ENCODE measurements at places on chromosomes 5 and 9.

GRCh38 chr5:66680221-66680620, 84.0 kb downstream of the MAST4 start:
- DNase-seq: no peak

- peak; percentile 31 for DNase-seq
Measured at GRCh38 chr9:99140685-99141314, 35.9 kb downstream of the TGFBR1 start.

GRCh38 chr9:123062351-123063176, 29.1 kb downstream of the GPR21 start:
- DNase-seq: no peak

GRCh38 chr5:32765266-32765665, 54.1 kb downstream of the NPR3 start:
- no peak for DNase-seq

- no peak for DNase-seq
Measured at GRCh38 chr9:98288881-98289280, 33.4 kb upstream of the TBC1D2 start.

DNA sequence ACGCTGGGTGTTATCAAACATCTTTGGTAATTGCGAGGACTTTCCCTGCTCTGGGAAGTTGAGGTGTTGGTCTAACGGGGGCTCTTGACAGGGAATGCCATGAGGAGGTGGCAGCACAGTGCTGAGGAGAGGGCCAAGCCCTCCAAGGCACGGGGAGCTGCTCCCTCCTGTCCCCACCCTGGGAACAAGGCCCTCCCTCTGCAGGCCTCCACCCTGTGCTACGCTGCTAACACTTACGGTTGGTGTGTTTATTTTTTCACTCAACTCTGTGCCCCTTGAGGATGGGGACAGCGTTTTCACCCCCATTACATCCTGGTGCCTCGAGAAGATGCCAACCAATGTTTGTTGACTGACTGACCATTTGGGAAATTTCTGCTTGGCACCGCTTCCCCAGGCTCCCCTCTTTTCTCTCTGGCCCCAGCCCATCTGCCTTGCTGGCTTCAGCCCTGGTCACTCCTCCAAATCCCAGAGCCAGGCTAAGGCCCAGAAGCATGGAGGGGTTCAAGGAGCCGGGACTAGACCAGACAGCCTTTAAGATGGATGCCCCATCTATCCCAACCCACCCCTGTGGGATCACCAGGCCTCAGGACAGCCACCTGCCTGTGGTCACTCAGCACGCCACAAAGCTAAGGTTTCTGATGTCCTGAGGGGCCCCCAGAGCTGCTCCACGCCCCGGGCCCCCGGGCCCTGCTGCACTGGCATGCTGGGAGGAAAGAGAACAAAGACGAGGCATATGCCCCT, 125.7 kb downstream of the BARX1 start:
- no peak for DNase-seq

- no peak for DNase-seq
Measured at GRCh38 chr5:101424530-101425175, 521.6 kb upstream of the ST8SIA4 start.

DNA sequence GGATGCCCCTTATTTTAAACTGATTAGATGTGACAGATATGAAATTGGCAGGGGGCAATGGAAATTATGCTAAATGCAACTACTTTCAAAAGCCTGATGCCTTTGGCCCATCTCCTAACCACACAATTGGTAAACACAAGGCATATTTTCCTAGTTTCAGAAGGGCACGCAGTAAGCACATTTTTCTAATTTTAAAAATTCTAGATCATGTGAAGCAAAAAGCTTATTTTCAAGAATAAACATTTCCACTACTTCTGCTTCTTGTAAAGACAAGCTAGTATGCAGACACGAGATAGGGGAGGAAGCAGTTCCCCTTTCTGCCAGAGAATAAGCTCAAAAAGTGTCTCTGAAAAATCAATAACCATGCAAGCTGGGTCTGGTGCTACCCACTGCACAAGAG, 67.7 kb downstream of the ABCA1 start:
- no peak for DNase-seq

DNA sequence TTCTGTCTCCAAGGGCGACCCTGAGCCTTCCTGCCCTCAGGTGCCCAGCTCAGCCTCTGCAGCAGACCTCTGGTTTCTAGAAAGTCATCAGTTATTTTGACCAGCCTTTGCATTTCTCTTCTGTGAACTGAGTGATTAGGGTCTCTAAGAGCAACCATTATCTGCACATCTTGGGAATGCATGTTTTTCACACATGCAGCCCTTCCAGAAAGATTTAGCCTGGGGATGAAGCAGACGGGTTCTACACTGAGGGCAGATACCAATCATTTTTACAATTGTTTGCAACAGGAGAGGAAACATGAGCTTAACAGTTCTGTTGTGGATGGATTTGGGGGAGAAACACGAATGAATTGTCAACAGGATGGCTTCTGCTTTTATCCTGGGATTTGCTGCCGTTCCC, 90.1 kb upstream of the PITX1 start:
- DNase-seq: no peak

DNA sequence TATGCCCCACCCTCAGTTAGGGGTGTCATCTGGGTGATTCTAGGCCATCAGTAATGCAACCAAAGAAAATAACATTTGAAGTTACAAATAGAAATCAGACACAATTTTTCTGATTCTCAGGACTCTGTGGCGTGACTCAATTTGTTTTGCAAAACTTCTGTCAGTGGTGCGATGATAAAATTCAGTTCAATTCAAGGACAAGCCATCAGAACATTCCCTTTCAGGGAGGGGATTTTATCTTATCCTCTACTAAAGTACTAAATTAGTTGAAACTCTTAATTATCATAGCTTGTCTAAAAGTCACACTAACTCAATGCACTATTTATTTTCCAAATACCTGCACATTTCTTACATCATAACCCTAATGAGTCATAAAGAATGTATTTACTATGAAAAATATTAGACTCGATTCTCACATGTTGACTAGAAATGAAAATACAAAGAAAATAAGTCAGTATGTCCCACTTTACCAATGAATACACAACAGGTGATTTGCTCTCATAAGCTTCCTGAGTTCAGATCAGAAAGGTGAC, 28.2 kb downstream of the HTR4 start:
- no peak for DNase-seq

DNA sequence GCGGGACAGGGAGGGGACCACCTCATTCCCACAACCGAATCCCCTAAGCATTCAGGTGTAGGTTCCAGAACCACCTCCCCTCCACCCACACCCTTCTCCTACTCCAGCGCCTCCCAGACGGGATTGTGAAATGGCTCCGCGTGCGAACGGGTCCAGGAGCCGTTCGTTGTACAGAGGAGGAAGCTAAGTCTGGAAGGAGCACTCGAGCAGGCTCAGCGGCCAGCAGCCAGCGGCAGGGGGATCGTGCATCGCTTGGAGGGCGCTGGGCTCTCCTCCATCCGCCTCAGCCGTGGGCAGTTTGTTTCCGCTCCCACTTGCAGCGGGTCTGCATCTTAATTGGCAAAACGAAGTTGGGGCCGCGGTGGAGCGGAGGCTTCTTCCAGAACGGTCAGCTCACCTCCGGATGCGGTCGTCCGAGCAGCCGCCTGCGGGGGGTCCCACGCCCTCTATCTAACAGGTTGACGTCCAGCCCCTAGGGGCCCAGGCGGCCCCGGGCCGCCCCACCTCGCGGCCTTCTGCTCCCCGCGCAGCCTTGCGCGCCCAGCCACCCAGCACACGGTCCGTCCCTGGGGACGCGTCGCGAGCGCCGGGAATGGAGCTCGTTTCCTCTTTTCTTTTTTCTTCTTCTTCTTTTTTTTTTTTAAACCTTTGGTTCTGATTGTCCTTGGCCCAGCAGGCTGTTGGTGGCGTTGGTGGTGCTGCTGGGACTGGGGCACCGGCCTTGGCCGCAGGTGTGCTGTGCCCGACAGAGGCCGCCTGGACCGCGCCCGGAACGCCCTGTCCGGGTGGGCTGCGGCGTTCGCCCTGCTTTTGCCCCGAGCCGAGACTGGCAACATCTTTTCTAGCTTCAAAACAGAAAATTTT, 3.9 kb upstream of the BARX1 start:
- DNase-seq: no peak

- DNase-seq: no peak
Measured at GRCh38 chr5:112127861-112128260, 291.2 kb downstream of the EPB41L4A start.

- no peak for DNase-seq
Measured at GRCh38 chr5:58410441-58410840, 49.4 kb downstream of the PLK2 start.

DNA sequence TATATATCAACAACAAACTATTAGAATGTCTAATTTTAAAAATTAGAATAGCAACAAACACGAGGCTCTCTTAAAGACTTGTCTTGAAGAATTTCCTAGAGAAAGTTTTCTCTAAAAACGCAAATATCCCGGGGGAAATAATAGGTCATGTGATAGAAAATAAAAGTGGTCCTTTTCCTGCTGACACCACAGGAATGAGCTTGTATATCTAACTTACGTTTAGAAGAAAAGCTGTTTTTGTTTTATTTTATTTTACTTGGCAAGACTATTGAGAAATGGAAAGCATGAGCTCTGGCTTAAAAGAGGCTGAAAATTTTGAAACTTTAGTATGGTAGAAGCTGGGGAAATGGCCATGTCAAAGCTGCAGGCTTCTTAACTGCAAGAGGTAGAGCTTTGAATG, 465.0 kb downstream of the AGTPBP1 start:
- DNase-seq: no peak

GRCh38 chr5:171771856-171772255, 13.8 kb upstream of the SMIM23 start:
- DNase-seq: no peak

- no peak for DNase-seq
Measured at GRCh38 chr5:121500310-121500709, 351.4 kb upstream of the FTMT start.

DNA sequence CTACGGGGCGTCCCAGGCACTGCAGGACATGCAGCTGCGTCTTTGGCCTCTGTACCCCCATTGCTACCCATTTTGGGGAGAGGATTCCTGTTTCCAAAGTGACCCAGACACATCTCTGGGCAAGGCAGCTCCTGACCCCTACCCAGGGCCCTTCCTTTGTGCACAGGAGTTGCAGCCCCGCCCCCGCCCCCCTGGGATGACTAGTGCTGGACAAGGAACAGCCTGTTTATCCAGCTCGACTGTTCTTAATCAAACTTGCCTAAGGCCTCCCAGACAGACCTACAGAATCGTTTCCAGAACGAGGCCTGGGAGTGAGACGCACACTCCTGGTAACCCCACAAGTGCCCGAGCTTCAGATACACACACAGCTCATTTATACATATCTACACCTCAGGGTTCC, 13.2 kb downstream of the DIPK1B start:
- DNase-seq: no peak

GRCh38 chr9:14198841-14199455, 115.0 kb downstream of the NFIB start:
- DNase-seq: no peak

GRCh38 chr9:76701441-76702039, 62.7 kb upstream of the PCA3 start:
- DNase-seq: no peak

DNA sequence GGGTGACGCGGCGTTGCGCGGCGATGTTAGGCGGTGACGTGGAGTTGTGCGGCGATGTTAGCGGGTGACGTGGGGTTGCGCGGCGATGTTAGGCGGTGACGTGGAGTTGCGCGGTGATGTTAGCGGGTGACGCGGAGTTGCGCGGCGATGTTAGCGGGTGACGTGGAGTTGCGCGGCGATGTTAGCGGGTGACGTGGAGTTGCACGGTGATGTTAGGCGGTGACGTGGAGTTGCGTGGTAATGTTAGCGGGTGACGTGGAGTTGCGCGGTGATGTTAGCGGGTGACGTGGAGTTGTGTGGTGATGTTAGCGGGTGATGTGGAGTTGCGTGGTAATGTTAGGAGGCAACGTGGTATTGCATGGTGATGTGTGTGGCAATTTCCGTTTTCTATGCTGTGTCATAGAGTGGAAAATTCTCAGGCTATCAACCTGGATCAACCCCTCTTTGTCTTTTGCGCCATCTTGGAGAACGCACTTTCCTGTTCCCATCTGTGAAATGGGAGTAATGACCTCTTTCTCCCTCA, 76.0 kb downstream of the ANKRD33B start:
- DNase-seq: no peak

DNA sequence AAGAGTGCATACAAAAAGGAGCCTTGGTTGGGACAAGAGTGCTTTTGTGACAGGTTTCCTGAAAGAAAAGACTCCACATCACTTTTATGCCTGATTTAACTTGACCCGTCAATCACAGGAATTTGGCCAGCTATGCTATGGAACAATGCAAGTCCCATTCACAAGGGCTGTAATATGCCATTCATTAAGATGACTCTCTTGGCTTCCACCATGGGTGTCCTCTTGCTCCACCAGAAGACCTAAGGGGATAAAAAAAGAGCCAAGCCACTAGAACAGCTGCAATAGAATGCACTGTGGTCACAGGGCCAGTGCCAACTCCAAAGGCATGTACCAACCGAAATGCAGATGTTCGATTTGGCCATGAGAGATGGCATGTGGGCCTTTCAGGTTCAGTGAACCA, 480.1 kb upstream of the MPDZ start:
- no peak for DNase-seq

- DNase-seq: no peak
Measured at GRCh38 chr5:109155625-109156024, 254.1 kb downstream of the PJA2 start.

GRCh38 chr5:72752909-72753308, 63.6 kb upstream of the TNPO1 start:
- DNase-seq: no peak

DNA sequence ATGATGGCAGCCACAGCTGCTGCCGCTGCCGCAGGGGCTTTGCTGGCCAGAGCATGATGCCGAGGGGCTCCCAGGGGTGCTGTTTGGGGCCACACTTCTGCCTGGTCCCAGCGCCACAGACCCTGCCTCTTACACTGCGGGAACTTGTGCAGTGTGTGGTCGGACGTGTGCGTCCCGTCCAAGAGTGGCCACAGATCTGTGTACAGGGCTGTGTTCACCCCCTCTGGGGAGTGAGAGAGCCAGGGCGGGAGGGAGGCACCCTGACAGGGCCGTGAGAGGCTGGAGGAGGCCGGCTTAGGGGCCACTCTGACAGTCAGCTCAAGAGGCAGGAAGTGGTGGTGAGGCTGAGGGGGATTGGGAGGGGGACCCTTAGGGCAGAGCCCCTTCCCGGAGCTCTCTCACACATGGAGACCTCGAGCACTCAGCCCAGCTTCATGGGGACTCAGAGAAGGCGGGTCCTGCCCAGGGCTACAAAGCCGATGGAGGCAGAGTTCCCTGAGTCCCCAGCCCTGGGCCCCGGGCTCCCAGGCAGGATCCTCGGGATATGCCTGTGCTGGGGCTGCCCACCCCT, 13.1 kb upstream of the CARD19 start:
- DNase-seq: no peak

GRCh38 chr5:1665231-1665630, 134.4 kb downstream of the MRPL36 start:
- no peak for DNase-seq

GRCh38 chr5:103031607-103032006, 88.3 kb downstream of the GIN1 start:
- DNase-seq: no peak

DNA sequence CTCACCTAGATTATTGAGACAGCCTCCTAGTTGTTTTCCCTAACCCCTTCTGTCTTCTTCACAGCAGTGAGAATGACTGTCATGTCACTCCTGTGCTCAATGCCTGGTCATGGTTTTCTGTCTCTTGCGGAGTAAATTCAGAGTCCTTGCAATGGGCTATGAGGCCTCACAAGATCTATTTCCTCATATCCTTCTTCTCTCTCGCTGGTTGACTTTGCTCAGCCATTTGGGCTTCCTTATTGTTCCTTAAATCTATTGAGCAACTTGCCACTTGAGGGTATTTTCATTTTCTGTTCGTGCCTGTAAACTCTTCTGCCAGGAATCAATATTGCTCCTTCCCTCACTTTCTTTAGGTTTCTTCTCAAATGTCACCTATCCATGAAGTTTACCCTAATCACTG, 9.0 kb downstream of the PPP3R2 start:
- DNase-seq: no peak

- DNase-seq: no peak
Measured at GRCh38 chr9:82940376-82940775, 122.6 kb downstream of the RASEF start.

Data from NCI-H2171 treated with DMSO at 0.1 percent for 48 hours (cell line).